ENCODE measurements at places on chromosomes 1 and 21. TPM values are rescaled to one million over a fixed set of nuclear protein-coding genes. Genes with fewer than 3 reads are reported as not detected.

DNA sequence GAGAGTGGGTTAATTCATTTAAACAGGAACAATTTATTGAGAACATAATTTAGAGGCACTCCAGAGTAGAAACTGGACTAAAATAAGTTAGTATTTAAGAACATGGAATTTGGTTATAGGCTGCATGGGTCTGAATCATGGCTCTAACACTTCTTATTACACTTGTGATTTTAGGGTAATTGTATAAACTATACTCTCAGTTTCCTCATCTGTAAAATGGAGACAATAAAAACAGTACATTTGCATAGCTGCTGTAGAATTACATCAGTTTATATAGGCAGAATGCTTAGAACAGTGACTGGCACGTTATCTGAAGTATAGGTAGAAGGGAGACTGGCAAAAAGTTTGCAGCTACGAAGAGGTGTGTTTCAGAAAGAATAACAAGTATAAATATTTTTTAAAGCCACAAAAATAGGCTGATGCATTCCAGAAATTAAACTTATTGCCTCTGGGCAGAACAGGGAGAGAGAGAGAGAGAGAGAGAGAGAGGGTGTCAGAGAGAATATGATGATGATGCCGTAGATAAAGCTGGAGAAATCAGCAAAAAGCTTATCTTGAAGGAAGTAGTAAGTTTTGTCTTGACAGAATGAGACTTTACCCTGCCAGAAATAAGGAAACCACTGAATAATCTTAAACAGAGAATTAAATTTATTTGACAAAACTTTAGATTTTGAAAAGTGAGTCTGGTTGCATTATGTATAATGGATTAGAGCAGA, 8.1 kb upstream of the OR6K3 start:
- DNase-seq, result no peak

DNA sequence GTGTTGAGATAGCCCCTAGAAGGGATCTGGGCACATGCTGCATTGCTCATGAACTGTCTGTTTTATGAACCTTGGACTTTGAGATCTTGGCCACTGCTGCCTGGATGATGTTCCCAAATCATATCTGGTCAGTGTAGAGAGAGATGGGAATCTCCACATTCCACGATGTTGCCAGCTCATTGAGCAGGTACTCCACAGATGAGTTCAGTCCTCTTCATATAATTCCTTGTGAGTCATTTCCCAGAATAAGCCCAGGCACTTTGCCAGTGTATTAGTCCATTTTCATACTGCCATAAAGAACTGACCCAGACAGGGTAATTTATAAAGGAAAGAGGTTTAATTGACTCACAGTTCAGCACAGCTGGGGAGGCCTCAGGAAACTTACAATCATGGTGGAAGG, 254.0 kb upstream of the RUNX1 start:
- no peak for DNase-seq

HAO2 gene
- not detected for total RNA-seq

GRCh38 chr21:23853796-23854379, 1753.4 kb downstream of the MRPL39 start:
- no peak for DNase-seq

CHIT1 gene
- total RNA-seq, result not detected

DNA sequence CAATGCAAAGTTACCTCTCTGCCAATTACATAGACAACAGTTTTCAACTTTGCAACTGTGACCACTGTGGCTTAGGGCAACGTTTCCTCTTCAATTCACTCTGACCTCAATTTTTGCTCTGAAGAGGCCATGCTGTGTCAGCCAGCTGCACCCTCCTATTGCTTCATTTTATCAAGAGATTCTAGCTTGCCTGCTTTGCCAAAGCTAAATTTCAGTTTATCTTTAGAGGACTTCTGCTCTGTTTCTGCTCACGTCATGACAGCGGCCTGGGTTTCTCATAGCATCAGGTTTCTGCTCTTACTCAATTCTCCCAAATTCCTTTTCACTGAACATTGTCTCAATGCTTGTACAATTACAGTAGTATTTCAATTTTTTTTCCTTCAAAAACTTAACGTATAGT, 154.6 kb downstream of the PLA2G4A start:
- DNase-seq, result no peak

- no peak for DNase-seq
These were observed 11.9 kb upstream of the VHLL start for GRCh38 chr1:156310962-156311361.

DNA sequence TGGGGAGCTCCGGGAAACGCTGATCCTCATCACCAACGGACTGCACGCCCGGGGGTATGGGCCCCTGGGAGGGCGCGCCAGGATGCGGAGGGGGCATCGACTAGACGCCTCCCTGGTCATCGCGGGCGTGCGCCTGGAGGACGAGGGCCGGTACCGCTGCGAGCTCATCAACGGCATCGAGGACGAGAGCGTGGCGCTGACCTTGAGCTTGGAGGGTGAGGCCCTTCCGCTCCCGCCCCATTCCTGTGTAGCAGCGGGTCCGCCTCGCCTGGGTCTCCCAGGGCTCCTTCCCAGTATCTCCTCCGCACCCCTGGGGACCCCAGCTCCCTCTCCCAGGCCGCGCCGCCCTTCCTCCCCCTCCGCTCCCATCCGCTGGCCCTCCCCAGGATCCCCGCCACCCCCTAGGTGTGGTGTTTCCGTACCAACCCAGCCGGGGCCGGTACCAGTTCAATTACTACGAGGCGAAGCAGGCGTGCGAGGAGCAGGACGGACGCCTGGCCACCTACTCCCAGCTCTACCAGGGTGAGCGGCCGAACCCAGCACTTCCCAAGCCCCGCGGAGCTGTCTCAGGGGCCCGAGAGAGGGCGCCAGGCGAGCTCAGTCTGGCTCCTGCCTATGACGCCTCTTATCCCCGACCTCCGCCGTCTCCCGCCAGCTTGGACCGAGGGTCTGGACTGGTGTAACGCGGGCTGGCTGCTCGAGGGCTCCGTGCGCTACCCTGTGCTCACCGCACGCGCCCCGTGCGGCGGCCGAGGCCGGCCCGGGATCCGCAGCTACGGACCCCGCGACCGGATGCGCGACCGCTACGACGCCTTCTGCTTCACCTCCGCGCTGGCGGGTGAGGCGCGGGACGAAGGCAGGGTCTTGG, 5.0 kb downstream of the HAPLN2 start:
- peak; percentile 49 for DNase-seq

DNA sequence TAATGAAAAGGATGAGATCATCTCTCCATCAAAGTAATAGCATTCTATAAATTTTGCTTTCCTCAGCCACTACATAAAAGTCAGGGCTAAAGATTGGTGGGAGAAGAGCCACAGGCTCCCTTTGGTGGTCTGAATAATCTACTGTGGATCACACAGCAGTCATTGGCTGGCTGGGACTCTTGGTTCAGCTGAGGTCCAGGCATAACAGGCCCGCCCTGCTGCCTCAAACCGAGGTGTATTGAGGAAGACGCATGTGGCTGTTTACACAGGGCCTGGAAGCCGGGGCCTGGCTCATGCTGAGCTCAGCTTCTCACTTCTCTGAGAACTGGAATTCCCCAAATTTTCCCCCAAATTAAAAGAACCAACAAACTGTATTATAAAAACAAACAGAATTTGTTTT, 139.2 kb downstream of the PTPRC start:
- peak; percentile 63 for DNase-seq

DNA sequence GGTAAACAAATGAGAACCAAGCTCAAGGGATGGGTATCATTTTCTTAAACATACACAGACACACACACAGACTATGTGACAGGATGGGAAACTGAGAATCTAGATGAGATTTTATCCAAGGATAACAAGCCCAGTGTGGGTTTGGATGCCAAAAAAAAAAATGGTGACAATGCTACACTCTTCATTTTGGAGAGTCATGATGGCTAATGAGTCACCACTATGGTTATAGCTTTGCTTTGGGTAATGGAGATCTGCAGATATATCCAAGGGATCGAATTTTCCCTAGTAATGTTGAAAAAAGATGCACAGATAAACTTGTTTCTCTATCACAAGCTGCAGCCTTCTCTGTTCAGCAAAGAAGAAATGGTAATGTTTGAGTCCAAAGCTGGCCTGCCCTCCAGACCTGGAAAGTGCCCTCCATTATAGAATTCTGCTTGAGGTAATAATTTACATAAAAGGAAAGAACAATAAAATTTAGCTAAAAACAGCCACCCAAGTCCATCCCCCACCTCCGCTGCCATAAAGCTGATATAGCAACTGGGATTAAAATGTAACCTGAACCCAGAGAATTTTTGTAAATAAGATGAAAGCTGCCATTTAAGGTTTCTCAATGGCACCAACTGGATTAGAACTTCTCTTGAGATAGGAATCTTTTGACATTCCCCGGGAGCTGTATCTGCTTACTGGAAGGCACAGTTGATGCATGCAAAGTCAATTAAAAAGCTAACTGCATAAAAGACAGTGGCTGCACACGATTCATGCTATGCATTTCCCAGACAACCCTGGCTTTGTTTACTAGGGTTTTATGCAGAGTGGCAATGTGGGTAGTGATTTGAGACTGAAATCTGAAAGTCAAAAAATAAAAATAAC, 395.2 kb upstream of the LYPLAL1 start:
- no peak for DNase-seq

DNA sequence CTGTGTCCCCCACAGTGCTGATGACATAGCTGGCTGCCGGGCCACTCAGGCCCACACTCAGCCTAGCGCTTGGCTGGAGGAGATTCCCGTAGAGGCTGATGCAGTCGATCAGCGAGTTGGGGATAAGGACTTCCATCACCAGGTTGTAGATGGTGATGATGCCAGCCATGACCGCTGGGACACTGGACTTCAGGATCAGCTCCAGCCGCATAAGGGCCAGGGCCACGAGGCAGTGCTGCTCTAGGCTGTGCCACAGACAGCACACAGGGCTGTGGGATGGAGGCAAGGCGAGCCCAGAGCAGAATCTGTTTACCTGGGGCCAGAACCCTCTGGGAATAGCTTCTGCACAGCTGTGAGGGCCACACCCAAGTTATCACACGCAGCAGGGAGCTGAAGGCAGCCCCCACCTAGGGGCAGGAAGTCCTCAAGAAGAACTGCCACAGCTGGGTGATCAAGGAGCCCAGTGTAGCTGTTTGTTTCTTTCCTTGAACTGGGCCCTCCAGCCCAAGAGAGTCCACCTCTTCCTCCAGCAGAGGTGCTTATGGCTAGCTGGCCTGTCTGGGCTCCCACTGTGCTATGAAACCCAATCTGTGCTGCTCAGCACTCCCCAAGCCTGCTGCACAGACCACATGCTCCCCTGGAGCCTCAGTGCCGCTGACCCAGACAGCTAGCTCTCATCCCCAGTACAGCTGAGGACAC, 6.2 kb downstream of the SLC2A1 start:
- DNase-seq, result no peak

- no peak for DNase-seq
These were observed 36.2 kb upstream of the C1QA start for GRCh38 chr1:22600071-22600816.

DNA sequence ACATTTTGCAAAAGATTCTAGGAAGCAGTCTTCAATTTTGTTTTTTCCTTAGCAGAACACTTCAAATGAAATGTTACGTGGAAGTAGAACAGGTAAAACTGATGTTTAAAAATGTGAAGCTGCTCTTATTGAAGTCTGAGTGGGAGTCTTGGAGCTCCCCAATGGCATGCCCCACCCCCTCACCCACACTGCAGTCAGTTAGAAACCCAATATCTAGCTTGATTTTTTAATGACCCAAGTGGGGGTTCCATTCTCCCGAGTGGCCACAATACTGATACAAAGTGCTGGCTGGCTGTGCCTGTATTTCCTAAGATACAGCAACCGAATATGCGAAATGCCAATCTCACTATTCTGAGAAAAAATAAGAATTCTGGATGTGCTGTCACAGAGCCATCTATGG, 31.3 kb downstream of the GPR3 start:
- DNase-seq, result no peak

- DNase-seq, result no peak
These were observed 75.4 kb downstream of the RPAP2 start for GRCh38 chr1:92374223-92374622.
